ENCODE measurements at places on chromosomes 4 and X.

GRCh38 chr4:100317032-100317864 lies 127.0 kb upstream of the DDIT4L start:
- no peak for DNase-seq

GRCh38 chr4:102541697-102542096 lies 40.5 kb downstream of the NFKB1 start:
- no peak for DNase-seq

GRCh38 chr4:119105605-119106004 lies 30.0 kb upstream of the MYOZ2 start:
- no peak for DNase-seq

DNA sequence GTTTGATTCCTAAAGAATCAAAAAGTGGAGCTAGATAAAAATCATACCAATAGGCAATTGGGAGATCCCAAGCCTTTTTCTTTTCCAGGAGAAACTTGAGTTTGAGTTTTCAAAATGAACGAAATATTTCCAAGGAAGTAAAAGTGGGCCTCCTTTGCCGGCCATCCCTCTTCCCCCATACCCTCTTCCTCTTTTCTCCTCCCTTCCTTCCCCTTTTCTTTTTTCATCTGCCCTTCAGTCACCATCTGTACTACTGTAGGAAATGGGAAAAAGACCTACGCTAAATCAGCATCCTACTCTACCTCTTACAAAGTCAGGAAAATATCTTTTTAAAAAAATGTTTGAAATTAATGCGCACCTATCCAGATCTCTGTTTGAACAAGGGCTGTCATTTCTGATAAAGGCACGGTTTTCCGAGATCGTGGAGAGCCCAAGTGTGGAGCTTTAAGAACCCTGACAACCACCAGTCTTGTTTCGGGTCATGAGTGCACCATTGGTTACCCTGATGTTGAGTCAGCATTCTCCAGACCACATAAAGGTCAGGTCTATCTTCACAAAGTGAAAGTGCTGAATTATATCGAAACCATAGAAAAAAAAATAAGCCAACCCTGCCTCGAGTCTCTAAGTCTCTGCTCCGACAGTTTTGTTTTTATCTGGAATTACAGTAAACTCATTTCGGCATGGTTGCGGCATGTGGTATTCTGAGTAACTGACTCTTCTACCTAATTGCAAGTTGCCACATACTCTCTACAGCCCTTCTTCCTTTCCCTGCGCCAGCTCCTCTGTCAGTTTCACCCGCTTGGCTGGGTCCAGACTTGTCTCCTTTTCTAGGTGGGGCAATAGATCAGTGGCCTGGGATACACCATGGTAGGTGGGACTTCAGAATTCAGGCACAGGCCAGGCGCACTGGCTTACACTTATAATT lies 140.2 kb upstream of the KLF3 start:
- DNase-seq: no peak

GRCh38 chr4:123060039-123060770 lies 137.8 kb upstream of the NUDT6 start:
- DNase-seq: no peak
